G401 (cell line): ENCODE measurements at places on chromosomes 1 and 21. TPM values are rescaled to one million over a fixed set of nuclear protein-coding genes. Genes with fewer than 3 reads are reported as not detected.

Gene EPHB2
- total RNA-seq, result 0.14 and 1.1 TPM in 2 replicates

Gene ZNF697
- 2.6 and 4.5 TPM in 2 replicates for total RNA-seq

Gene SPATA6
- 6.3 and 18.5 TPM in 2 replicates for total RNA-seq

Gene UTS2
- total RNA-seq, result not detected in 2 replicates

Gene APOBEC4
- not detected in 2 replicates for total RNA-seq

Gene GPR61
- total RNA-seq, result not detected in 2 replicates

Gene CA6
- total RNA-seq, result not detected in 2 replicates
